ENCODE measurements at places on chromosomes 16 and 17.

GRCh38 chr17:9676820-9677310 lies 31.5 kb downstream of the USP43 start:
- no peak for DNase-seq
- no peaks in the 10 kb centered on the region for H3K4me1 ChIP-seq
- H3K4me3 ChIP-seq, result no peak overlapping the region
- H3K27me3 ChIP-seq, result no peaks in the 10 kb centered on the region
- H3K36me3 ChIP-seq, result peaks cover 18% of the 10 kb centered on the region

DNA sequence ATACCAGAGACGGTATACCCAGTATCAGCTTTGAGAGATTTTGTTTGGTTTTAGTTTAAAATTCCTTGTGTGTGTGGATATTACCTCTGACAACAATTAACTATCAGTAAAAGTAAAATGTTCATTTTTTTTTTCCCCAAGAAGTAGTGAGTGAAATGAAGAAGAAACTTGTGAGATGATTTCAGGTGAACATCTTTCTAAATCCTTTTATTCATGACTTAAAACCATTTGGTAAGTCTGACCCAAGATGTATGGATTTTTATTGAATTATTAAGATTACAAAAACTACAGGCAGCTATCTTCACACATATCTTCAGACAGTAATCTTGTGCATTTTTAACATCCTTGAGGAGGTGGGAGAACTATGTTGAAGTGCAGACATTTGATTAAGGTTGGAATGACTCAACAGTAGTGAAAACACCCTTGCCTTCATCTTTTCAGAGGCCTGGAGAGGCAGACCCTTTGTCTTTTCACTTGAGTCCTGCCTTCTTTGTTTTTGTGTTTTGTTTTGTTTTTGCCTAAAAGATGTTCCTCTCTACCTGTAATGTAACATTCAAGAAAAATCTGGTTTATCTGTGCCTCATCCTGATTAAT lies 240.3 kb upstream of the TBX2 start:
- H3K4me1 ChIP-seq, result peaks cover 59% of the 10 kb centered on the region
- H3K36me3 ChIP-seq, result peaks cover 5% of the 10 kb centered on the region
- DNase-seq, result no peak

DNA sequence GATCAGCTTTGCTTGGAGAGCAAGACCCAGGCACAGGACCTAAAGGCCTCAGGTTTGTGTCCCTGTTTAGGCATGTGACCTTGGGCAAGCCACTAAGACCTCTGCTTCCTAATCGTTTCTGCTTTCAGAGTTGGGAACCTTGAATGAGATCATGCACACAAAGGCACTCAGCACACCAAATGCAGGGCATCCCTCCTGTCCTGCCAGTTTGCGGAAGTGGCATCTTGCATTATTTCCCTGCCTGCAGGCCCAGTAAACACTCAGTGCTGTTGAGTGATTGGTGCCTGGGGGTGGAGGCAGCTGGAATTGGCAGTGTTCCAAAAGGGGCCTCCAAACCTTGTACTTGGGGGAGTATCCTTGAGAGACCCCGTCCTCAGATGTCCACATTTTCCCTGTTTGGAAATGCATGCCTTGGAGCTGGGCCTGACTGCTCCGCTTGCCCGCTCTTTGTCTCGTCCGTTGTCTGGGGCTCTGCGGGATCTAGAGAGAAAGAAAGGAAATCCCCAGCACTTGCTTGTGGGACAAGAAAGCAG lies 28.7 kb downstream of the MRM1 start:
- no peak overlapping the region for H3K27ac ChIP-seq
- no peak for DNase-seq
- H3K36me3 ChIP-seq, result no peaks in the 10 kb centered on the region
- H3K27me3 ChIP-seq, result peaks cover 23% of the 10 kb centered on the region
- H3K4me1 ChIP-seq, result peaks cover 35% of the 10 kb centered on the region

GRCh38 chr16:67179421-67180080 lies 4.2 kb downstream of the MATCAP1 start:
- peak; percentile 33 for DNase-seq
- H3K4me1 ChIP-seq, result peaks cover 12% of the 10 kb centered on the region
- H3K4me3 ChIP-seq, result peak overlapping the region; percentile 22
- H3K27ac ChIP-seq, result no peak overlapping the region
- peaks cover 3% of the 10 kb centered on the region for H3K36me3 ChIP-seq
- peaks cover 43% of the 10 kb centered on the region for H3K27me3 ChIP-seq

GRCh38 chr17:57195785-57196460 lies 60.4 kb upstream of the MSI2 start:
- H3K27ac ChIP-seq, result no peak overlapping the region
- H3K27me3 ChIP-seq, result no peaks in the 10 kb centered on the region
- H3K4me1 ChIP-seq, result 0 out of 2 replicates have a peak, but pooled peaks cover 3% of the 10 kb centered on the region

All from WTC11 (cell line).